ENCODE measurements at places on chromosomes 16 and 17.

GRCh38 chr17:66416207-66416940 is 114.0 kb downstream of the PRKCA start:
- no peak for DNase-seq

GRCh38 chr16:2244926-2245795 is 6.2 kb downstream of the ECI1 start:
- DNase-seq, result no peak

DNA sequence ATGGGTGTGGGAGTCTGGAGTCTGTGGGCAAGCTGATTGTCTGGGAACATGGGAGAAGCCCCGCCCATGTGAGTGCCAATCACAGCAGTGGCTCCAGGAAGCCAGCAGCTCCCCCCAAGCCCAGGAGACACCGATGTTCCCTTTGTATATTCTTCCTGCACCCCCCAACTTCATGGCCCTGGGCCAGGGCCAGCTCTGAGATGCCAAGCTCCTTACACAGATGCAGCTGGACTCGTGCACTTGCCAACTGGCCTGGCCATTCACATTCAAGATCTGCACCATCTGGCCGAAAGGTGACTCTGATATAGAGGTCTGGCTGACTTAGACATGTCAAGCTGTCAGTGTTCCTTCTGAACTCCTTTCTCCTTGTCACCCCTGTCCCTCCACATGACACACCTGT is 50.5 kb downstream of the CACNG5 start:
- no peak for DNase-seq

- no peak for DNase-seq
Measured at GRCh38 chr16:22324787-22325597, 27.8 kb downstream of the POLR3E start.

DNA sequence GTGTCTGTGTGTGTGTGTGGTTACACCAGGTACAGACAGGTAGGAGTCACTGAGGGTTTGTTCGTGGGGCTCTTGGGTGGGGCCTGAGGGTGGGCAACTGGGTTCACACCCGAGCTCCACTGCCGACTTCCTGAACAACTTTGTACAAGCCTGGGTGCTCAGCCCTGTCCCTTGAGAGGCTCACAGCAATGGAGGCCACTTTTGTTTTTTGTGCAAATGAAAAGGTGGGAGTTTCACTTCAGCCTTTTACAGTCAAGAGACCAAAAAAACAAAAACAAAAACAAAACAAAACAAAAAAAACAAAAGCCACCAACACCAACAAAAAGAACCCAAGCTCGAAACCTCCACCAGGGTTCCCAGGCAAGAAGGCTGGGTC is 2.4 kb downstream of the RHBDF2 start:
- no peak for DNase-seq

Data from stimulated activated CD4-positive, alpha-beta T cell treated with anti-CD3 and anti-CD28 coated beads, Interleukin-1b, Interleukin-23, amount 100 ng/mL, for 48 hours (primary cell).